ENCODE measurements at places on chromosomes 11 and 22.

DNA sequence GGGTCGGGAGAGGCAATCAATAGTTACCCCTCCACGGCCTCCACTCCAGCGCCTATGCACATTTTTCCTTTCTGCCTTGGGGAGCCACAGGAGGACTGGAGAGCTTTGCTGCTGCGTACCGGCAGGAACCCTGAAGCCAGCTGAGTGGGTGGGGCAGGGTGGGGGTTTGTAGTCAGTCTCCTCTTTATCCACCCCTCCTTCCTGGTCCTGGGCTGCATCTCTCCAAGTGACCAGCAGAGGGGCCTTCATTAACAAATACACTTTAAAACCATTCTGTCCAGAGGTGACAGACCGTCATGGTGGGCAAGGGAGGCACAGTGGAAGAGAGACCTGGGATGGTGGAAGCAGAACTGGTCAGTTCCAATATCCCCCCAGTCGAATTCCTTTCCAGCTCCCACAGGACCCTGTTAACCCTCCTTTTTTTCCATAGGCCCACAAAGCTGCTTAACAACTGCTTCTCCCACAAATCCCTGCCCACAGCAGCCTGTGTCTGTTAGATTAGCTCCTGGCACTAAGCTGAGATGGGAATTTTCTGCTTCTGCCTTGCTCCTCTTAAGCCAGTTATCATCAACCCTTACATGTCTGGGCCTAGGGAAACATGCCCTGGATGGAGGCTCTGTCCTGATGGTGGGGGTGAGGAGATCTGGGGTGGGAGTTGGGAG lies 3.9 kb upstream of the ABCG4 start:
- DNase-seq, result no peak

DNA sequence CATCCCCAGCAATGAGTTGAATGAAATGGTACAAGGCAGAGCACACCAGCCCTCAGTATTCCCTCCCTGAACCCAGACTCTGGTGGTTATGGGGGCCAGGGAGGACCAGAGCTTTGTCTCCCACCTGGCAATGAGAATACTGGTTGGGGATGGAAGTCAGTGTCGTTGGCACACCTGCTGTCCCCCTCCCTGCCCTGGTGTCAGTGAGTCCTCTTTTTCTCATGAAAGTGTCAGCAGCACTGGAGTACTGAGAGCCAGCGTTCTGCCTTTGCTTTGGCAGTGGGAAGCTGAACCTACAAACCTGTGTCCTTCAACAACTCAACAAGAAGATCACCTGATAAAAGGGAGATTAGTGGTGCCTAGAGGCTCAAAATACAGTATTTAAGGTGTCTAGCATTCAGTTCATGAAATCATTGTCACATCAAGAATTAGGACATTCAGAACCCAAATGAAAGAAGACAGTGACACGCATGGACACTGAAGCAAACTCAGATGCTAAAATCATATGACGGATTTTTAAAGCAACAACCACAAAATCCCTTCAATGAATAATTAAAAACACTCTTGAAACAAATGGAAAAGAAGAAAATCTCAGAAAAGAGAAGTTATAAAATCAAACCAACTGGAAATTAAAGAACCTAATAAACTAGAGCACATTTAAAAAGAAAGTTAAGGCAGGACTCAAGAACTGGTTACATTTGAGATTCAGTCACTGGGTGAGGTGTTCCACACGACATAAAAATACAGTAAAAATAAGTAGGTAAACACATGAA lies 77.5 kb upstream of the VPREB1 start:
- DNase-seq, result no peak

- DNase-seq, result no peak
These were observed 29.3 kb downstream of the OSBPL5 start for GRCh38 chr11:3135481-3136440.

DNA sequence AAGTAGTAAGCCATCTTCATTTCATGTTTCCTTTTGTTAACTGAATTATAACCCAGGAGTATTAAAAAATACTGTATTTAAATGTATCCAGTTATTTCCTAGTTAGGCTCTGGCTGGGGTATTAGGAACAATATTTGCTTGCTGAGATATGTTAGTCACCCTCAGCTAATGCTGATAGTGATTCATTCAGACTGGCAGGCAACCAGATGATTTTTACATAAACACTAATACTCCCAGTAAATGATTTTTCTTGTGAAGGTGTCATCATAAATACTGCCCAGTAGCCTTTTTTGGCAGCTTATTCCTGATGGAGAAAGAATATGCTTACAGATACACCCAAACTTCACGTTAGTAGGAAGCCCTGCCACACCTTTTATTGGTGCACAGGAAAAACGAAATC lies 8.1 kb downstream of the YWHAH start:
- DNase-seq, result no peak

DNA sequence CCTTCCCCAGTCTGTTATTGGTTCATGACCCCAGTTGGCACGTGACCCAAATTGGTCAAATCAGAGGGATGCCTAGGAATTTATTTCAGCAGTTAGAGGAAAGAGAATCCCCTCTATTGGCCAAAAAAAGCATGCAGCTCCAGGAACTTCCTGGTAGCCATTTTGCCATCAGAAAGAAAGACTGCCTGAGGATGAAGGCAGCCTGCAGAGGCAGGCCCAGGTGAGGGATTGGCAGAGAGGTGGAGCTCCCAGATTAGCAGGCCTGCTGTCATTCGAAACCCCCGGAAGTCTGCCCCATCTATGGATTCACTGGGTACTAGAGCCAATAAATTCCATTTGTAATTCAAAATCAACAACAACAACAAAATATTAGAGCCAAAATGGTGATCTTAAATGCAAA lies 207.6 kb downstream of the CWF19L2 start:
- DNase-seq, result no peak

- DNase-seq, result no peak
These were observed 9.8 kb upstream of the RAG1 start for GRCh38 chr11:36557991-36558390.

GRCh38 chr11:131668500-131669400 lies 298.3 kb downstream of the NTM start:
- DNase-seq, result no peak
